ENCODE measurements at places on chromosomes 13 and 19.

DNA sequence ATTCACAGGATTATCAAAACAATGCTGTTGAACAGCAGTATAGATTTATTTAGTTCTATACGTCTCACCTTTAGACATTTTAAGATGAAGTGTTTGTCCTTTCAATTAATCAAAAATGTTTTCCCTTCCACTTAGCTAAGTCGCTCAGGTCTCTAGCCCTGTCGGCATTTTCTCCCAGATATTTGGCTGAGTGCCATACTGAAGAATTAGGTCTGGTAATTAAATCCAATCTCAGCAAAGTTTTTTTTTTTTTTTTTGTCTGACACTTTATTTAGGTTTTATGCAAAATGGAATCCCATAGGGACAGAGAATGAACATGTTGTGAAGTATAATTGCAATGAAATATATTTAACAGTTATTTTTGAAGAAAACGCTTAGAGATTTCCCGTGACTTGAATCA, 44.1 kb downstream of the RFC3 start:
- DNase-seq, result no peak

DNA sequence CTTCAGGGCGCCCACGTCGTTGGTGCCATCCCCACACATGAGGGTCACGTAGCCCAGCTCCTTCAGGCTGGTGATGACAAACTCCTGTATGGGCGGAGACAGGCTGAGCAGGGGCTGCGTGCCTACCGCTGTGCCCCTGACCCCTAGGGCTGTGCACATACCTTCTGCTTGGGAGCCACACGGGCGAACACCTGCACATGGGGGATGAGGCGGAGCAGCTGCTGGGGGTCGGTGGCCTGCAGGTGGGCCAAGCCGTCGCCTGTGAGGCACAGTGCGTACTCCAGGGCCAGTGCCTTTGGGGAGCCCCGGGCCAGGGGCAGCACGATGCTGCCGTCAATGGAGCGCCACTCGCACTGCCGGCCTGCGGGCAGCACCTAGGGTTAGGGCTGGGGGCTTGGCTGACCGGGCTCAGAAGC, 6.1 kb upstream of the GMIP start:
- DNase-seq, result no peak

DNA sequence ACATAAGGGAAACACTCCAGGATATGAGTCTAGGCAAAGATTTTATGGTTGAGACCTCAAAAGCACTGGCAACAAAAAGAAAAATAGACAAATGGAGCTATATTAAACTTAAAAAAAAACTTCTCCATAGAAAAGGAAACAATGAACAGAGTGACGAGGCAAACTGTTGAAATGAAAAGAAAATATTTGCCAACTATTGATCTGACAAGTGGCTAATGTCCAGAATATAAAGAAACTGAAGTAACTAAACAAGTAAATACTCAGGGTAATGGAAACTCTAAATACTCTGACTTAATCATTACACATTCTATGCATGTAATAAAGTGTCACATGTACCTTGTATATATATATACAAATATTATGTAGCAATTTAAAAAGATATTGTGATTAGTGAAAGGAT, 562.5 kb downstream of the GPC5 start:
- DNase-seq, result no peak

GRCh38 chr19:4547303-4548237, 7.7 kb upstream of the LRG1 start:
- no peak for DNase-seq

- no peak for DNase-seq
These were observed 16.9 kb downstream of the SUGP1 start for GRCh38 chr19:19303411-19303810.

Data from epithelial cell of proximal tubule (primary cell).